Eye (tissue), 1 donor: ENCODE measurements at places on chromosomes 7 and 10.

DNA sequence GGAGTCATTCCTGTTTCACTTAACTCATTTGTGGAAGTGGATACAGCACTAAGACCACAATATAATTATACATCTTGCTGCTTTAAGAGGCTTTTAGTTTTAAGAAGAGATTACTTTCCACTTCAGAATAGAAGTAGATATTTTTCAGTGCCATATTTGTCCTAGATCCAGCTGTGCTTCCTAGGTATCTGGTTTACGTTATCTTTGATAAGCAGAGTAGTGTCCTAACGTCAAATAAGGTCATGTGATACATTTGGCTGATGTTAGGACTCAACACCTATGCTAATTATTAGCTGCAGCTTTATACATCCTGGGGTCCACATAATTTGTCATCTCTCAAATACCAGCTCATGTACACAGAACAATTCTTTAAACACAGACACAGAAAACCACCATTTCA is 196.2 kb upstream of the SMIM30 start:
- no peak for DNase-seq

DNA sequence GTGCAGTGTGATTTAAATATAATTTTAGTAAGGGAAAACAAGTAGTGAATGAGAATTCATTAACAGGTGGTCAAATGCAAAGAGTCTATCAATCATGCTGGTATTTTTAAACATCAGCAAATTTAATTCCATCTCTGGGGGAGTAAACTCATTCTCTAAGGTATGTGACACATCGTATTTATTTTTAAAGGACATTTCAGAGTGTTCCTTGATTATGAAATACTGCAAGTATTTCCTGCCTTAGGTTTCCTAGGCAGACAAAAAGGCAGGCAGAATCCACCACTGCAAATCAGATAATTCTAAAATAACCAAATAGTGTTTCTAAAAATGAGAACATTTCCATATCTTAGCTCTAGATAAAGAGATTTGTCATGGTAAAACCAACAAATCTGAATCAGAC is 193.8 kb downstream of the LRRTM3 start:
- no peak for DNase-seq

DNA sequence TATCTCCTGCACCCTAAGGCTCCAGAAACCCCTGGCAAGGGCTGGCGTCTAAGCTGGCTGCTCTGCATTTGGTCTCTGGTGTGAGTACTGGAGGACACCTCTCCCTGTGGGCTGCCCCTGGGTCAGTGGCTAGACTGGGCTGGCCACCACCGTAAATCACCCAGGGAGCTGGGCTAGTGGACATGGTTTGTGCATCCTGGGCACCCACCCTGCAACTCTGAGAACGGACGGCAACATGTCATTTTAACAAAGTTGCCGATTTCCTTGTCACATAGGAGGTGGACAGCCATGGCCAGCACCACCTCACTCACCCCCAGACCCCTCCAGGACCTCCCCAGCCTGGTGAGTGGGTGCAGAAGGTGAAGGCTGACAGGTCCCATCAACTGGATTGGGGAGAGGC is 26.8 kb upstream of the PCBD1 start:
- DNase-seq, result no peak

DNA sequence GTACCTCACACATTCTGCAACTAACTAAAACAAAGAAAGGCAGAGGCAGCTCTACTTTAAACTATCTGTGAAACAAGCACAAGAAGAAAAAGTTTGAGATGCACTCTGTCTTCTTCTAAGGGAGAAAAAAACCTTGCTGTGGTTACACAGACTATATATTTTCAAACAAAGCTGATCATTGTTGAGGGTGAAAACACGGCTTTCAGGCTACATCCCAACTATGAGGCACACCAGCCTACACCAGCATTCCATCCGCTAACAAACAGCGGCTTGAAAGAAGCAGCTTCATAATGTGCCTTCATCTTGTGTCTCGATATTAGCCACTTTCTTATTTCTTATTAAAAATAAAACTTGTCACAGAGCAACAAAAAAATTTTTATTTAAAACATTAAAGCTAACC is 79.1 kb downstream of the USP6NL start:
- DNase-seq, result peak; percentile 57

DNA sequence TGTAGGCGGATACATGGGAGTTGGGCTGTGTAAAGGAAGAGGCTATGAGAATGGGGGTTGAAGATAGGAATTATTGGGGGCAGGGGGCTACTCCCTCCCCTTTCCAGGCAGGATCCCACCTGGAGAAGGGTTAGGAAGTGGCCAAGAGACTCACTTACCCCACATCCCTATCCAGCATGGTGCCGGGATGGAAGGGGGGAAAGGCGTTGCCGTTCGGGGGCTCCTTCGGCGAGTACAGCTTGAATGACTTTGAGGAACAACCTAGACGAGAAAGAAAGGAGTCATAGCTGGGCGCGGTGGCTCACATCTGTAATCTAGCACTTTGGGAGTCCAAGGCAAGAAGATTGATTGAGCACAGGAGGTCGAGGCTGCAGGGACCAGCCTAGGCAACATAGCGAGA is 8.9 kb downstream of the LDB1 start:
- DNase-seq, result no peak

DNA sequence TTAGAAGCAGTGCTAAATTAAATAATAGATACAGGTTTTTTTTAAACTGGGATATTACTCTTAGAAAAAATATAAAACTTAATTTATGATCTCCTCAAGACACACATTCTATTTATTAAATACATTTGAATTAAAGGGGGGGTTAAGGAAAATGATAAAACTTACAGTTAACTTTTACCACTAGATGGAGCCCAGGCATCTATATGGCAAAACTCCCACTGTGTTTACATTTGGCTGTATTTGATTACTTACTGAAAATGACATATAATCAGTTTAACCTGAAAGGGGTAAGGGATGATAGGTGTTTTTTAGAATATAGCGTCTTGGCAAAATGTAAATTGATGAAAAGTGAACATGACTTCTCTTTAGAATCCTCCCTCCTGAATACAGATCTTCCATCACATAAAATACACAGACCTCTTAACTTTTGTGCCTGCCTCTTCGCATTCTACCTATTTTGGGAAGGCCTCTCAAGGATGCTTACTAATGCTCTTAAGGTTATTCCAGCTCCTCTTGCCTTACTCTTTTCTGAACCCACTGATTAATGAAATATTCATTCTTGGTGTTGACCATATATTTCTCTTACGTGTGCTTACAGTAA is 235.7 kb downstream of the AGMO start:
- peak; percentile 42 for DNase-seq

DNA sequence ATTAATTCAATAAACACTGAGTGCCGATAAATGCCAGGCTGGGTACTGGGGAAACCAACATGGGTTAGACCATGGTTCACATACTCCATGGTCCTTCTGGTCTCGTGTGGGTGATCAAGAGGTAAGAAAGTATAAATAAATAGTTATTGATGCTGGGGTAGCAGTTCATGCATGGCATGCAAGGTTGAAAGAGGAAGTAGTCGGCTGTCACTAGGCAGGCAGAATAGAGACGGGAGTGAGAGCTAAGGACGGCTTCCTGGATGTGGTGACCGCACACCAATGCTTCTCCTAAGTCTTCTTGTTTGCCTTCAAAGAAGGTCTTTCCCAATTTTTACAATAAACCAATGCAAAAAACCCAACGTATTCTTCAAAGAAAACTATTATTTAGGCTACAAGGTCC is 208.6 kb downstream of the ADAM12 start:
- DNase-seq, result no peak

DNA sequence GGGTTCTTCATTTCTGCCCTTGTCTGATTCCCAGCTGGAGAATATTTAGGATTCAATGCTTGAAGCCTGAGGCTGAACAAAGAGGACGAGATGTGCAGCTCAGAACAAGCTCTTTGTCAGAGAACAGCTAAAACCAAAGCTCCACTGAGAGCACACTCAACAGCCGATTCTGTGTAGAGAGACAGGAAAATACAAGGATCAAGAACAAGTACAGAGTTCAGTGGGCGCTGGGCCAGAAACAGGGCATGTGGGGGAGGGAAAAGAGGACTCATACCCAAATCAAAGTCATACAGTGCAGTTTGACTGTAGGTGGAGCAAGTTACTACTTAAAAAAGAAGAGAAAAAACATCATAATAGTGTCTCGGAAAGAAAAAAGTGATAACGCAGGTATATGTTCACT is at the start of gene AGMO:
TSS of gene AGMO (minus strand) at position 181 of the 400 bp plus-strand sequence.
- no peak for DNase-seq

- DNase-seq, result no peak
Measured at GRCh38 chr10:77613476-77614130, 24.0 kb downstream of the KCNMA1 start.

DNA sequence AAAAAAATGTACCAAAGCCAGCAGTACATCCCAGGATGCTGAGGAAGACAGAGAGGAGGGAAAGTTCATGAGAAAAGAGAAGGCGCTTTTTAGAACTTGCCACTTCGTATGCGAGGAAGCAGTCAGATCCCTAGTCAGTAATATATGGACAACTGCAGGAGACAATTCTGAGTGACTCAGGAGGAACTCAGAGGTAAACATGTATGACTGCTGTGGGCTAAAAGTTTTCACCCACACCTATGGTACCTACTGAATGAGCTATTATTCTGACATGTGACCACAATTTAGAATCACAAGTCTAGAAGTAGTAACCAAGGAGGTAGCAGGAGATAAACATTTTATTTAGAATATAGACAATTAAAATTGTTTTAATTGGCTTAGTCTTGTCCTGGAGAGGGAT is 126.5 kb downstream of the ICA1 start:
- no peak for DNase-seq

GRCh38 chr10:29546773-29547313 is 87.9 kb downstream of the SVIL start:
- no peak for DNase-seq

- DNase-seq, result no peak
Measured at GRCh38 chr7:26046150-26046549, 105.8 kb upstream of the NFE2L3 start.

DNA sequence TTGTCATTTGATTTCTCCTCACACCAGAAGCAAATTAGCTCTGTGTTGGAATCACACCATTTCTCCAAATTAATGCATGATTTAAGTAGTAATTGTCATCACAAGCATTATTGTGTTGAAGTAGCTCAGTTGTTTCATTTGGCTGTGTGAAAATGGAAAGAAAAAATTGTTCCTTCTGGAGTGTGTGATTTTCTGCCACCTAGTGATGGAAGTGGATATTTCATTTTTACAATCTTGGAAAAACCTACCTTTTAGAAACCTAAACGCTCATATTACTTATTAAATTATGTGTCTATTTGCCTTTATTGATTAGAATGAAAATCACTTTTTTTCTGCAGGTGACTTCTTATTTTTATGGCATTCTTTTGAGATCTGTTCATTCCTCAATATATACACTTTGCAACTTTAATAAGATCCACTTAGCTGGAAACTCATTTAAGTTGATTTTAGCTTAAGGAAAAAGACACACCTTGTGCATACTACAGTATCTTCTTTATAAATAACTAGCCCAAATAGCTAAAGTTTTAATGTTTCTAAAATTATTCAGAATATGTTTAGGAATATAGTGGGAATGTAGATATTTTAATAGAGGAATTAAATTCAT is 50.0 kb downstream of the SRI start:
- peak; percentile 43 for DNase-seq

- no peak for DNase-seq
Measured at GRCh38 chr10:44980309-44981171, 1.9 kb upstream of the DEPP1 start.

DNA sequence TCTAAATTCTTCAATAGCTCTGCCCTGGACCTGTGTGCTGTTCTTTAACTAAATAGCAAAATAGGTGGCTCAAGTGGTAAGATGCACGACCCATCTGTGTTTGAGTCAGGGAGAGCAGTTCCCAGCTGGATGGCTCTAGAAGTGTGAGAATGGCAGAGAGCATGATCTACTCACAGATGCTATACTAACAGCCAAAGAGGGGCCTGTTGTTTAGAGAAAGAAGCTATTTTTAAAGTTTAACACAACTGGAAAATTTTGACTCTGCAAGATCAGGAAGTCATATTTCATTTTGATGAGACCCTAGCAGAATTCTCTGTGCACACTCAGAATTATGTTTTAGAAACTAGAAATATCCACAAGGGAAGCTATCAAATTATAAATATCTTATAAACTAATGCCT is 87.4 kb upstream of the PIP4K2A start:
- DNase-seq, result no peak

DNA sequence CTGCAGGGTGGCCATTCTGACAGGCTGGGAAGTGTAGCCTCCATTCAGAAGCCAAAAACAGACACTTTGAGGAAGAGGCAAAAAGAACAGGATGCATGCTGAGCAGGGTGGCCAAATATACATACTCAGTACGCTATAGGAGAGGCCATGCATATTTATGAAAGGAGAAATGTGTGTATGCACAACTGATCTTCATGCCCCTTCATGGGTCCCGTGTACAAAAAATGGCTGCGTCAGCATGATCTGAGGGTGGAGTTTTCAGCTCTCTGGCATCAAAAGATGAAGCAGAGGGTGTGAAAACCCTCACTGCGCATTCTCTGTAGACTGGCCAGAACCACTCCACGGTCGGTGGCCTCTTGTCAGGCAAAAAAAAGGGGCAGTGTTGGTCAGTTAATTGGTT is 35.5 kb upstream of the OIT3 start:
- no peak for DNase-seq

DNA sequence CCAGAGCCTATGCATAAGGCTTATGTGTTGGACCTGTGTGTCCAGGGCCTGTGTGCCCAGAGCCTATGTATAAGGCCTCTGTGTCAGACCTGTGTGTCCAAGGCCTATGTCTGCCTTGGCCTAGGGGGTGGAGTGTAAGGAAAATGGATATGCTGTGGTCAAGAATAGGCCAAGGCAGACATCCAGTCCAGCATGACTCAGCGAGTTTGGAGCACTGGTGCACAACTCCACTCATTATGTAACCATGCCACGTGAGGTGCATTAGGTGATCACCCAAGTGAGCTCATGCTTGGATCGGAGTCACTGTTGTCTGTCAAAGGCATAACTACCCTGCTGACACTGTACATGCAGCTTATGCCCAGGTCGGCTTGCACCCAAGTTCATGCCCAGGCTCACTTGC is 238.9 kb downstream of the CACNA2D1 start:
- no peak for DNase-seq

DNA sequence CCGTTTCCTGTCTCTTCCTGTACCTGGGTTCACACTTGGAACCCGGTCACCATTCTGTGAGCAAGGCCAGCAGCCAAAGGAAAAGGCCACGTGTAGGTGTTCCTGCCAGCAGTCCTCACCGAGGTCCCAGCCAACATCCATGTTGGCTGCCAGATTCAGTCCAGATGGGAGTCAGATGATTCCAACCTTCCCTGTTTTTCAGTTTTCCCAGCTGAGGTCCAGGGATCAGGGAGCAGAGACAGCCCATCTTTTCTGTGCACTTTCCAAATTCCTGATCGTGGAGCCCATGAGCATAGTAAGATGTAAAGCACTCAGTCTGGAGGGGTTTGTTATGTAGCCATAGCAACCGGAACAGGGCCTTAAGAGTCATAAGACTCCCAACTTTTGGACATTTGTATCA is 3.9 kb upstream of the PVRIG start:
- DNase-seq, result no peak

DNA sequence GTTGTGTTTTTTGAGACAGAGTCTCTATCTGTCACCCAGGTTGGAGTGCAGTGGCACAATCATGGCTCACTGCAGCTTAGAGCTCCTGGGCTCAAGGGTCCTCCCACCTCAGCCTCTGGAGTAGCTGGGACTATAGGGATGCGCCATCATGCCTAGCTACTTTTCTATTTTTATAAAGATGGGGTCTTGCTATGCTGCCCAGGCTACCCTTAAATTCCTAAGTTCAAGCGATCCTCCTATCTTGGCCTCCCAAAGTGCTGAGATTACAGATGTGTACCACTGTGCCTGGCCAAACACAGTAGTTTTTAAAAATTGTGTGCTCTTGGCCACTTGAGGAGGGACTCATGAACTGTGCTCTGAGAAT is 10.6 kb upstream of the TLX1 start:
- DNase-seq, result no peak
